ENCODE measurements at places on chromosomes 7 and 10. TPM values are rescaled to one million over a fixed set of nuclear protein-coding genes. Genes with fewer than 3 reads are reported as not detected.

Gene MEST
- total RNA-seq = 0.99 TPM

- ATAC-seq = no peak
Observed at GRCh38 chr10:131578472-131578970, 267.0 kb upstream of the TCERG1L start.

Gene WNT8B
- 0.11 TPM for total RNA-seq

GRCh38 chr7:149081914-149082313 is 8.6 kb downstream of the ZNF786 start:
- no peak for ATAC-seq

GRCh38 chr7:131431289-131431688 is 103.6 kb downstream of the MKLN1 start:
- ATAC-seq = no peak

- no peak for ATAC-seq
Observed at GRCh38 chr7:154881026-154881425, 121.9 kb downstream of the PAXIP1 start.
